ENCODE measurements at places on chromosomes 3 and 15.

DNA sequence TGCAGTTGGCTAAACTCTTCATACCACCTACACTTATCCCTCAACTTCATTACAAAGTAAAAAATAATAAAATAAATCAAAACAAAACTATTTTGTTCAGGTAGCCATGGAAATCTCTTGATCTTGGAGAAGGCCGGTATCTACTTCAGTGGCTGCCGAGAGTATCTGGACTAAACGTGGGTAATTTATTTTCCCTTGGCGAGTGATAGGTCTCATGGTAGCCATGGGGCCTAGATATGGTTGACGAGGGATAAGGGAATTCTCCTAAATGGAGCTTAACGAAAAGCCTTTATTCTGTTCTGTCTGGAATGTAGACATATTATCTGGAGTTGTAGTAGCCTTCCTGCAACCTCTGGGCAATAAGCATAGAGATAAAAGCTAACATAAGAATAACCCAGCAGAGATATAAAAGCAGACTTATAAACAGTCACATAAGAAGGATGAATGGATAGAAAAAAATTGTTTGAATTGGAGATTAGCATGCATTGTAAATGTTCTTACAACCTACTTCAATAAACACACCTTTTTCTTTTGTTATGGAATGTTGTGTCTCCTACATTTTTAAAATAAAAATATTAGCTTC lies 281.3 kb upstream of the ARRDC4 start:
- DNase-seq, result no peak

- no peak for DNase-seq
Measured at GRCh38 chr3:128317698-128318231, 148.9 kb downstream of the DNAJB8 start.

DNA sequence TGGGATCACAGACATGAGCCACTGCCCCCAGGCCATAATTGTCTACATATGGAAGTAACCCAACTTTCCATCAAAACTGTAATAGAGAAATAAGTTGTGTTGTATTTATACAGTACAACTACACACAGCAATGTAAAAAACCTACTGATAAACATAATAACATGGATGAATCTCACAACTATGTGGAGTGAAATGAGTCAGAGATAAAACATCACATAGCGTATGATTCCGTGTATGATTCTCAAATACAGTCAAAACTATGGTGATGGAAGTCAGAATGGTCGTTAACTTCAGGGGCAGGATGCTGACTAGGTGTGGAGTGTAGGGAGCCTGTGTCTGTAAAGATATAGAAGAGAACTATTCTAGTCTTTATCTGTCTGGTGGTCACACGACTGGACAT lies 332.7 kb upstream of the SLCO3A1 start:
- DNase-seq, result no peak

DNA sequence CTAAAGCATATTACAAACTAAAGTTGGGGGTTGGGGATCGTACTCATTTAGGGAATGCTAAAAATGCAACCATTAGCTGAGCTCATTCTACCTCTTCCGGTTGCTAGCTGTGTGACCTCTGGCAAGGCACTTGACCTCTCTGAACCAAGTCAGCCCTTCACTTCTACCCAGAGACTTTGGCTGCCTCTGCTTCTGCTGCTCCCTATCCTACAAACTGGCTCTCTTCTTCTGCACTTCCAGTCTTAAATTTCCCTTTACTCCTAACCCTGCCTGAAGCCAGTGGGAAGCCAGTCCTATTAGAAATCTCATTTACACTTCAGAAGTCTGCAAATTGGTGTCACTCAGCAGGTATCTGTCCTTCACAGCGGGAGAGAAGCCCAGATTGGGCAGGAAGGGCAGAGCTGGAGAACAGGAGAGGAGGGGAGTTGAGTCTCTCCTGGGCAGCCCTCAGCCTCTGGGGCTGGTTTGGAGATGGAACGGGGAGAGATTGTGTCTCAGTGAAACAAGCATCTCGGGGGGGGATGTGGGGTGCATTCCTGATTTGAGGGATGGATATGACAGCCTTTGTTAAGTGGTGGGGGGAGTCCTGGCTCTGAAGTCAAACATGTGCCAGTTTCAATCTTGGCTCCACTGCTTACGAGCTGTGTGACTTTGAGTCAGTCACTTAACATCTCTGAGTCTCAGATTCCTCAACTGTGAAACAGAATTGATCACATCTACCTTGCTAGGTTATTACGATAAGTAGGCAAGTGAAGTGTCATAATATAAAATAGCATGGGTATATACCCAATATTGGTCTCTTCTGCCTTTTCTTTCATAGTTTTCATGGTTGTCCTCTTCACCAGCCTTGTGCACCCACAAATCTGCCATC lies 7.8 kb upstream of the AEN start:
- no peak for DNase-seq

DNA sequence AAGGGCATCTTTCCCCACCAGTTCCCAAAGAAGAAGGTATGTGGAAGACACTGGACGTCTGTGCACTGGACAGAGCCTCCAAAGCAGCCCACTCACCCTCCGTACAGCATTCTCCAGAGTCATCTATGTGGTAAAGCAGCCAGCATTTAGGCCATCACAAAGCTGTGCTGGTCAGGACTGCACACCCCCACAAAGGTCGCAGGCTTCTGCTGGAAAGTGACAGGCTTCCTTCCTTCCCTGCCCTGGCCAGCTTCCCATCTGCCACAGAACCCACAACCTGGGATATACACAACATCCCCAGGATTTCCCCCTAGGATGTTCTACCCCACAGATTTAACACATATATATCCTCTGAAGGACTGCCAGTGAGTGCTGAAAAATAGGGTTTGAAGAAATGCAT lies 64.6 kb upstream of the GALNT15 start:
- no peak for DNase-seq

GRCh38 chr3:195203606-195204005 lies 67.4 kb downstream of the XXYLT1 start:
- DNase-seq, result no peak

DNA sequence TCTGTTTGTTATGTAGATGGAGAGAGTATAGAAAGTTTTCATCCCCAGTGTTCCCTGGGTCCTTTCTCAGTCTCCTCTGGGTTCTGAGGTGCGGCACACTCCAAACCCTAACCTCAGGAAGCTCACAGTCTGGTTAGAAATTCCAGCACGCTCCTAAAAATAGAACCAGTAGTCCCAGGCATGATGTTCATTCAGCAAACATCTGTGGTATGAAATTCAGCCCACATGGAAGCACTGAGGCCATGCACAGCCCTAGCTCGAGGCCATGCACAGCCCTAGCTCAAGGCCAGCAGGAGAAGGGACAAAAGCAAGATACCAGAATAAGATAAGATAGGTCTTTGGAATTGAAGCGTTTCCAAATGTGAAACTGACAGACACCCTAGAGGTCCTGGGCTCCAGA lies 82.3 kb upstream of the OXTR start:
- DNase-seq, result peak; percentile 77

DNA sequence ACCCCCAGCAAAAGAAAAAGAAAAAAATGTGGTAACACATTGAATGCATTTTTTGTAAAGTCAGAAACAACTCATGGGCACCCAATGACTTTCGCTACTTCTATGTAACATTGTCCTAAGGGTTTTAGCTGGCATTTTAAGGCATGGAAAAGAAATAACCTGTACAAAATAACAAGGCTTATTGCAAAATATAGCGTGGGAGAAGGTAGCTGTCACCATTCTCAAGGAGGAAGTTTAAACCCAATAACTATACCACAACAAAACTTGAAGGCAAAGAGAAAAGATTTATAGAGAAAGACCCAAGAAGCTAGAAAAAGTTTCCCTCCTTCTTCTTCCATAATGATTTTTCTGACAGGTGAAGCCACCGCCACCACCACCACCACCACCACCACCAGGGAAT lies 55.7 kb upstream of the ACP3 start:
- DNase-seq, result no peak

DNA sequence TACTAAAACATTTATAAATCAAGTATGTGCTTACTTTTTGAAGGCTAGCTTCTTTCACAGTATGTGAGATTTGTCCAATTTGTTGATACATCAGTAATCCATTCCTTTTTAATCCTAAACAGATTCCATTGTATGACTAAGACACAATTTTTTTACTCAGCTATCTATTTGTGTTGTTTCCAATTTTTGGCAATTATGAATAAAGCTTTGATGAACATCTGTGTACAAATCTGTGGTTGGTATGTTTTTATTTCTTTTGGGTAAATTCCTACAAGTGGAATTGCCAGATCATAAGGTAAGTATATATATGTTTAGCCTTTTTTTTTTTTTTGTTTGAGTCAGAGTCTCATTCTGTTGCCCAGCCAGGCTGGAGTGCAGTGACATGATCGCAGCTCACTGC lies 56.2 kb upstream of the VEPH1 start:
- DNase-seq, result no peak

DNA sequence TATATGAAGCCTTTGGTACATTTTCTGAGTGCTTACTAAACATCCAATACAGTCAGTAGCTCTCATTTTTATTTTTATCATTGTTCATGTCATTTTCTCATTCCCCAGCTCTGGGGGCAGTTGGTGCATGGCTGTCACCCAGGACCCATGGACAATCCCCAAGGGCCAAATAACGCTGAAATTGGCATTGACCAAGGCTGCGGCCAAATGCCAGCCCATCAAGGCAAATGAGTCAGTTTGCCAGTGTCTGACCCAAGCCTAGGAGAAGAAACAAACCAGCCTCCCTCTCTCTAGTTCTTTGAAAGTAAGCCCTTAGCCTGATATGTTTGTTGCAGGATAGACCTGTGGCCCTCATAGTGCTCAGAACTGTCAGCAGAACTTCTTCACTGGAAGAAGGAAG lies 219.2 kb downstream of the THSD4 start:
- no peak for DNase-seq

DNA sequence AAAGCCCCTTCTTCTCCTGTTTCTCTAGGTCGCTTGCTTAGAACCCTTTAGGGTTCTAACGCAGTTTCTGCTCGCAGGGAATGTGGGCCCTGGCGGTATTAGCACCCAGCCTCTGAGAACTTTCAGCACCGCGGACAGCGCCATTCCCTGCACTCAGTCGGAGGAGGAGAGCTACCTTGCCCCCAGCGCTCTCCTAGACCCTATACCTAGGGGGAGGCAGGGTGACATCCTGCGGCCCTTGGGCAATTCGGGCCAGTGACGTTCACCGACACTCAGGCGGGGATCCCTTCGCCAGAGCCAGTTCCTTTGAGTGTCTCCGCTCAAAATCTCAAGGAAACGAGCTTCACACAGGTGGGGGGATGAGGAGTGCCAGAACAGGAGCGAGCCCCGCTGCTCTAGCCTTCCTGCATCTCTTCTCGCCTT lies 1.3 kb downstream of the SLC7A14 start:
- peak; percentile 69 for DNase-seq

GRCh38 chr3:139935866-139936817 lies 1.2 kb downstream of the CLSTN2 start:
- peak; percentile 11 for DNase-seq

DNA sequence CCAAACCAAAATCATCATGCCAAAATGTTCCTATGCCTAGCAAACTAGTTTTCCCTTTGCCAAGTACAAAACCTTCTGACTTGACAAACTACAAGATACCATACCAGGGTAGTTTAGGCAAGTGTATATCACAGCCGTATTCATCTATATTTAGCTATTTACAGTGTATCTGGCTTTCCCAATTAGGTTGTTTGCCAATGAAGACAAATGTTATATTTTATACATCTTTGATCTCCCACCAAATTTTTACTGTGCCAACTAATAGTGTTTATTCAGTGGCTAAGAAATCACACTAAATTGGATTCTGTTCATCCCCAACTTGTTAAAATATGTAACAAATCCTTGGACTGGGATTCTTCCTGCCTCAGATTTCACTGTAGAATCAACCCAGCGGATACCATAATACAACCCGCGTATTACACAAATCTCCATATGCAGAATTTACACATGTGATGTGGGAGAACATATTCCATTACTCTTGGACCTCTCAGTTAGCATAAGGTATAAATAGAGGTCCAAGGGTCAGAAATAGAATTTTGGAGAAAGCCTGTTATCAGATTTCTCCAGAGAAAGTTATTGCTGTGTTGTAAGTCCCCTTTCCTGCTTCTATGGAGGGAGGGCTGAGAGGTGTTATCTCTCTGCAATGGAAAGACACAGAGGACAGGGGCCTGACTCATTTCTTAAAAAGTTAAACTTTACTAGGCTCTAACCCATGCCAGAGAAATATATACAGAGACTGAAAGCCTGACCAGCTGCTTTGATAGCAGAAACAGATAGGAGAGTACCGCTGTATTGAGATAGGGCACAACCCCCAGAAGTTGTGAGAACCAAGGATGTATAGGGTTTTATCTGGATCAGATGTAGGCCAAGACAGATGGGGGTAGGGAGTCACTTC lies 467.0 kb downstream of the FGF12 start:
- DNase-seq, result no peak

DNA sequence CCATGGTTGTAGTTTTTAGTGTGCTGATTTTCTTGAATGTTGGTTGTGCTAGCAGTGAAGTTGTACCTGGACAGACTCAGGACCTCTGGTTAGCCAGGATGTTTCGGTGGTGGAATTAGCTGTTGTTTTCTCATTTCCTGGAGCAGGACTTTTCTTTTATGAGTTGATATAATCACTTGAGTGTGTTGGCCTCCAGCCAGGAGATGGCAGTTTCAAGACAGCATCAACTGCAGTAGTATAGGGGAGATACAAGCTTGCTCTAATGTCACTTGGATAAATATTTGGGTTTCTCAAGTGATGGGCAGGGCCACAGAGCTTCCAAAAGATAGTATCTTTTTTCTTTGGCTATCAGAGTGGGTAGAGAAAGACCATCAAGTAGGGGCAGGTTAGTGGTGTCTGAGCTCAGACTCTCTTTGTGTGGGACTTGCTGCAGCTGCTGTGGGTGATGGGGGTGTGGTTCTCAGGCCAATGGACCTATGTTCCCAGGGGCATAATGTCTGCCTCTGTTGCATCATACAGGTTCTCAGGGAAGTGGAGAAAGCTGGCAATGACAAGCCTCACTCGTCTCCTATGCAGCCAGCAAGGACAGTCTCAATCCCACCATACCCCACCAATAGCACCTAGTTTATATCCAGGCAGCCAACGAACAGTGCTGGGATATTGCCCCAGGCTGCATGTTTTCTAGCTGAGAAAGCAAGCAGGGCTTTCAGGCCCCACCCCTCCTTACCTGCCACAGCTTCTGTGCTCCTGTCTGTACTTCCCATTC lies 14.6 kb upstream of the OR5K2 start:
- no peak for DNase-seq

DNA sequence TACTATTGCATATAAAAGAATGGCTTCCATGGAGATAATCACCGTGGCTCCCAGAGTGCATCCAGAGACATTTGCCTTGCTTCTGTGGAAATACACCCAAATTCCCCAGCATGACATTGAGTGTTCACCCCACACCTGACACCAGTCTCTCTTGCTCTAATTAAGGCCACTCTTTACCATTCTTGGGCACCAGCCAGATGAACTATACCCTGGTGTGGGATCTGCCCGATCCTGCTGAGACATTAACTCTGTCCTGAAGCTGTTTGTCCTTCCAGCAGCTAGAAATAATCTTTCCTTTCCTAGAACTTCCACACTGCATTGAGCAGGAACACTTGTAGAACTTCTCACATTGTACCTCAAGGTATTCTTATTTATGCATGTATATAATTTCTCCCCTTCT lies 105.2 kb downstream of the LPP start:
- no peak for DNase-seq

DNA sequence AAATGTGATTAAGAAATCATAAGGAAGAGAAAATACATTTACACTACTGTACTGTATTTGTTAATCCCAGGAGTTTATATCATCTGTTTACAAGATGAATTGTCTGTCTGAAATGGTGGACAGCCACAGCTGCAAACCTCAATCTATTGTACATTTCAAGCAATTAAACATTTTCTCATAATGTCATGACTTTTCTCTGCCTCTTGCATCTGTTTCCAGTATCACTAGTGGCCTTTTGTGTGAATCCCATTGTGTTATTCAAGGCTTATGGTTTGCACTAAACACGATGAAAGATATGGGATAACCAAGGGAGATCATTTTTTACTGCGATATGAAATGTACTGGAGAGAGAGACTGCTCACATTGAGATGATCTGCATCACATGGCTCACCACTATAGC lies 200.2 kb upstream of the LRRN1 start:
- no peak for DNase-seq
